ENCODE measurements at places on chromosomes 12 and 14.

DNA sequence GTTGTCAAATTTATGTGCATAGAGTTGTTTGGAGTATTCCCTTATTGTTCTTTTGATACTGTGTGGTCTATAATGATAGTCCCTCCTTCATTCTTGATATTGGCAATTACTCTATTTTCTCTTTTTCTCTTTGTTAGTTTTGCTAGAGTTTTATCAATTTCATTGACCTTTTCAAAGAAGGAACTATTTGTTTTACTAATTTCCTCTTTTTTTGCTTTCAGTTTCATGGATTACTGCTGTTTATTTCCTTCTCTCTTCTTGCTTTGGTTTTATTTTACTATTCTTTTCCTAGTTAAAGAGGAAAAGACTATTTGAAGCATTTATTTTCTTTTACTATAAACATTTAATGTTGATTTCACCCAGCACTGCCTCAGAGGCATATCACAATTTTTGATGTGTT is 250.9 kb upstream of the PELI2 start:
- no peak for DNase-seq

- no peak for DNase-seq
These were observed 110.9 kb downstream of the PPP2R5E start for GRCh38 chr14:63432228-63432627.

- no peak for DNase-seq
These were observed 63.3 kb downstream of the ACSS3 start for GRCh38 chr12:81141217-81141616.

DNA sequence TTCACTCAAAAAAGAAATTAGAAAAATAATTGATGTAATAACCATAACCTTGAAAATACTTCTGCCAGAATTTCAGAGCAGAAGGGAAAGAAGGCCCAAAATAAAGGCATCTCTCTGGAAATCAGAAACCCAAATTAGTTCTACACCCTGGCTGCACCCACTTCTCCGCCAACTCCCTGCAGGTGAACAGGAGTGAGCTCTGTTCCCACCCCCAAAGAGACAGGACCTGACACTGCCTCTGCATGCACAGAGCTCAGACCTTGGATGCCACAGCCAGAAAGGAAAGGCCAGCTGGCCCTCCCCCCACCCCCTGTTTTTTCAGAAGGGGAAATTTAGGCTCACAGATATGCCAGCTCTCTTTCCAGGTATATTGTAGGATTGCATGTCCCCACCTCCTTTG is 228.2 kb downstream of the BCL11B start:
- no peak for DNase-seq

GRCh38 chr12:113500782-113501311 is 29.2 kb upstream of the LHX5 start:
- peak; percentile 7 for DNase-seq

GRCh38 chr14:70931008-70931407 is 23.7 kb downstream of the PCNX1 start:
- DNase-seq: no peak

GRCh38 chr12:40099423-40099853 is 6.4 kb downstream of the SLC2A13 start:
- no peak for DNase-seq

- no peak for DNase-seq
These were observed 399.6 kb downstream of the KCNH5 start for GRCh38 chr14:62645649-62646048.

- DNase-seq: no peak
These were observed 136.8 kb downstream of the IGF1 start for GRCh38 chr12:102343361-102344121.

DNA sequence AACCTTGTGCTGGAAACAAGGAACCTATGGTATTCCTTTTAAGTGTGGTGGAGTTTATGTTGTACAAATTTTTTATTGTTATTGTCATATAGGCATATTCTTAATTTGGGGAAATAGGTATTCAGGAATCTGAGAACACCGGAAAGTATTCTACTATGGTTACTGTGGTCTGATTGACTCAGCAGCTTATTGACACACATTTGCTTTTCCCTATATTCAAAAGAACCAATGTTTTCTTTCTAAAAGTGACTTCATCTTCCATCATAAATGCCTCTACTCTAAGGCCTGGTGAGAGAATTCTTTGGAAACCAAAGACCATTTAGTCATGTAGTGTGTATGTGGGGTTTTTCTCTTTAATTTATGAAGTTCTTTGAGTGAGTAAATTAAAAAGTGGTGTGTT is 474.8 kb downstream of the TMTC2 start:
- no peak for DNase-seq

DNA sequence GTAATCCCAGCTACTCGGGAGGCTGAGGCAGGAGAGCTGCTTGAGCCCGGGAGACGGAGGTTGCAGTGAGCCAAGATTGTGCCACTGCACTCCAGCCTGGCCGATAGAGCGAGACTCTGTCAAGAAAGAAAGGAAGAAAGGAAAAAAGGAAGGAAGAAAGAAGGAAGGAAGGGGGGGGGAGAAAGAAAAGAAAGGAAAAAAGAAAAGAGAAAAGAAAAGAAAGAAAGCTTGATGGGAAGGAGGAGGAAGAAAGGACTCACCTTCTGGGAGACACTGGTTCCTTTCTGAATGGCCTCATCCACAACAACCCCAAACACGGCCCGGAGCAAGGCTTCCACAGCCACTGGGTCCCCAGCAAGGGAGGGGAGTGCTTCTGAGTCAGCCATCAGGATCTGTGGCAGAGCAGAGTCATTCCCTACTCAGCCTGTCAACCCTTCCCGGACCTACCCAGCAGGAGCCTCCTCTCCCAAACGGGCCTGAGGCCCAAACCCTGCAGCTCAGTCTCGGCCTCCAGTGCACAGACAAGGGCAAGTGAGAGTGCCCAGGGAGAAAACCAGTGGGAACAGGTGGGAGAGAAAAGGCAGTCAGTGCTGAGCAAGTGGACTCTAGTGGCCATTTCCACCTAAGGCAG is 7.3 kb upstream of the ZNF740 start:
- DNase-seq: no peak

DNA sequence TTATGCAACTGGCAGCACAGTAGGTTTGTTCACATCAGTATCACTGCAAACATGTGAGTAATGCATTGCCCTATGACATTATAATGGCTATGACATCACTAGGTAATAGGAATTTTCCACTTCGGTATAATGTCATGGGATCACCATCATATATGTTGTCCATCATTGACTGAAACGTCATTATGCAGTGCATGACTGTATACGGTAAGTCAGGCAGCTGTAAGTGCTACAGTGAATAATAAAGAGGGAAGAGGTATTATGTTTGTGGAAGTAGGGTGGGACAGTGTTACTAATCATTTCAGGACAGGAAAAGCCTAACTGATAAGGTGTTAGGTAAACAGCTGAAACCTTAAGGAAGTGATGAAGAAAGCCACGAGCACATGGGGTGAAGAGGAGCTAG is 68.1 kb downstream of the ANO4 start:
- DNase-seq: no peak

Data from NAMALWA (cell line).